Ecto neural progenitor cell (in vitro differentiated cells): ENCODE measurements at places on chromosomes 7 and 10.
A peak's percentile ranks its signal among the peaks of the same experiment; 100 is the strongest.

GRCh38 chr10:3119796-3120459 lies 52.6 kb downstream of the PFKP start:
- DNase-seq, result no peak

DNA sequence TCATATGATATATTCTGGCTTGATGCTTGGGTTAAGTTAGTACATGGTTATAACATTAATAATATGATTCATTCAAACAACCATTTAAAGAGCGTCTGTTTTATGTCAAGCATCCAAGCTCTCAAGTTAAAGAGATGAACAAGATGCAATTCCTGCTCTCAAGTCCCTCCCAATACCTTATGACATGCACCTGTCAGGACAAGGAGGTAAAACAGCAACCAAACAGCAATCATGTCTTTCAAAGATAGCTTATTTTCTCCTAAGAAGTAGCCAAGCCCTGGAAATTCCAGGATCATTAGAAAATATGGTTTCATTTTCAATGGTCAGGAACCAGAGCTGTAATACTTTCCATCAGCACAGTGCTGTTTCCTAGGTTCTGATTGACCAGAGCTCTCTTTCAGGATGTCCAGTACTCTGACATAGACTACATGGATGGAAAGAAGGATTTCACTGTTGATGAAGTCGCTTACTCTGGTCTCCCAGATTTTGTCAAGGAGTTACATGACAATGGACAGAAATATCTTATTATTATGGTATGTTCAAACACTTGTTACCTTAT lies 29.0 kb downstream of the MGAM2 start:
- no peak for DNase-seq

GRCh38 chr10:120979435-120980278 lies 128.5 kb downstream of the WDR11 start:
- DNase-seq, result peak; percentile 70

DNA sequence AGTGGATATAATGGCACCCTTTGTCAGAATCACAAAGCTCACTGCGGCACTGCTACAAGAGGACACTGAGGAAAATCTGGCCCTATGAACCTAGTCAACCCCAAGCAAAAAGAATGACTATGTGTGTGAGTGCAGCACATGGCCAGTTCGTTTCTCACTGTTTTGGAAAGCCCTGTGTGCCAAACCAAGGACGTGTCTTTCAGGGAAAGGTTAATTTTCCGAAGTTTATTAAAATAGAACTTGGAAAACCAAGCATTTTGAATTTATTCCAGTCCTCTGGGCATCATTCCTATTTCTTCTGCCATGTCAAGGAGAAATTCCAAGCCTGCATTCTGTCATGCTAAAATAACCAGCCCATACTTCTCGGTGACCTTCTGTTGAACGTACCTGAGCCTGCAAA lies 471.8 kb downstream of the PLXDC2 start:
- no peak for DNase-seq

DNA sequence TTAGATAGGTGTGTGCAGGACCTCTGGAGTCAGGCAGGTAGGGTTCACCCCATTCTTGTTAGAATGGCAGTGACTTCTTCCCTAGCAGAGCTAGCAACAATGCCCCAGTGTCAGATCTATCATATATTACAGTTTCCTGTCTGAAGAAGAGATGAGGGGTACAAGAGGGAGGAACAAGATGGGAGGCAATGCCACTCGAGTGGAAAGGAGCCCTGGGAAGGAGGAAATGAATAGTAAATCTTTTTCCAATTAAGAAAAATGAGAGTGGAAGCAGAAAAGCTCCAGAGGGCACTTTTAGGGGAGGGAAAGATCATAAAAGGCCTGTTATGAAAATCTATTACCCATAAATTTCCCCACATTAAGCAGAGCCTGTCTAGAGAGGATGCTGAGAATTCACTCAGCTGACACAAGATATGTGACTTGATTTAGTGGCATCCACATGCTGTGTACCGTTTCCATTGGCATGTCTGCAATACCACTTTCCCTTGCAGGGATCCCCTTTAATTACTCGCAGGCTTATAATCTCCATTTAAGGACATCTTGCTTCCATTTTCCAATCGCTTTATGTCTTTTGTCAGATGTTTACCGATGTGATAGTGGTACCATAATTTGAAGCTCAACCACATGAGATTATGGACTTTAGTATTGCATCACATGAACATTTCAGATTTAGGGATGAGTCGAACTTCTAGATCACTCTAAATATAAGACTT lies 70.0 kb upstream of the AGBL3 start:
- DNase-seq, result no peak

- DNase-seq, result no peak
Observed at GRCh38 chr10:130652964-130653578, 516.9 kb downstream of the GLRX3 start.

DNA sequence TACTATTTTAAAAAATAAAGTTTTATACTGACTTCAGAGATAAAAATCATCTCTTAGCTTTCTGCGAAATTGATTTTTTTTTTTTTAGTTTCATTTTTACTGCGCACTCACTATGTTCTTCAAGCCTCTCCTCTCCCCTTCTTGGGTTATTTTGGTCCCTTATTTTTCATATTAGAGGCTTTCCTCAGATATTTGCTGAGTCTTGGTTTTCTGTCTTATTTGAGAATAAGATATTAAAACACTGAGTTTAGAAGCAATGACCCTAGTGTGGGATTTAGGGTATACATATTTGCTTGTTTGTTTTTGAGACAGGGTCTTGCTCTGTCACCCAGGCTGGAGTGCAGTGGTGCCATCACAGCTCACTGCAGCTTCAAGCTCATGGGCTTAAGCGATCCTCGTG lies 59.9 kb downstream of the SND1 start:
- no peak for DNase-seq

- peak; percentile 61 for DNase-seq
Observed at GRCh38 chr7:93715234-93715633, 140.7 kb upstream of the CALCR start.

DNA sequence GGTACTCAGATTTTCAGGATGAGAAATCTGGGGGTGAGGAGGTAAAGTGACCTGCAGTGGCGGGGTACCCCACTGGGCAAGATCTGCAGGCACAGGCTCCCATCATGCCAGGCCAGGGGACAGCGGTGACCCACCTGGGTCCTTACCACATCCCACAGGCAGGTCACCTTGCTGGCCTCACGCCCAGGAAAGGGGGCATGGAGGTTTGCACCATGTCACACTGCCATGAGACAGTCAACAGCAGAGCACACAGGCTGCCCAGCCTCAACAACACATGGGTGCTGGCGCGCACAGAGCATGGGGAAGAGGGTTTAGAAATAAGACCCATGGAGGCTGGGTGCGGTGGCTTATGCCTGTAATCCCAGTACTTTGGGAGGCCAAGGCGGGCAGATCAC lies 914 bp downstream of the PKD1L1 start:
- DNase-seq, result no peak

DNA sequence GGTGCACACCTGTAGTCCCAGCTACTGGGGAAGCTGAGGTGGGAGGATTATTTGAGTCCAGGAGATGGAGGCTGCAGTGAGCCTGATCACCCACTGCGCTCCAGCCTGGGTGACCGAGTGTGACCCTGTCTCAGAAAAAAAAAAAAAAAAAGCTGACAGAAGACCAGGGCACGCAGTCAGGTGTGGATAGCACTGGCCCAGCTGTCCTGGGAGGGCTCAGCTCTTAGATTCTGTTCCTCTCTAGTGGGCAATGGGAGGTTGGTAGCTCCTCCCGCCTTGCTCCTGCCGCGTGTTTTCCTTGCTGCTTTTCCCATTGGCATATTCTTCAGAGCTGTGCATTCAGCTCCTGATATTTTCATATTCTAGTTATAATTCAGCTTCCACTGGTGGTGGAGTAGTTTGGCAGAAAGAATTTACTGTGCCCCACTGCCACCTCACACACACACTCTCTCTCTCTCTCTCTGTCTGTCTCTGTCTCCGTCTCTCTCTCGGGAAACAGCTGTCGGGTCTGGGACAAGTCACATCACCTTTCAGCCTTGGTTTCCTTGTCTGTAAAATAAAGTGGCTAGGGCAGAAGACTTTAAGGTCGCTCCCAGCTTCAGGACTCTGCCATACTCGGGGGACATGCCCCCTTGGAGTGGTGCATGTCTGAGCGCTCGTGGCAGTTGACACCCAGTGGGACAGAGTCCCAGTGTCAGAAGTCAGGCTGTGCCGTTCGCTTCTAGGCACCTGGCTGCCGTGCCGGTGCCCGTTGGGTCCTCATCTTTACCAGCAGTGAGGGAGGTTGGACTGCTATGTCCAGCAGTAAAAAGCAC lies 25.9 kb upstream of the ANKRD2 start:
- no peak for DNase-seq

- DNase-seq, result no peak
Observed at GRCh38 chr10:77007834-77008233, 629.8 kb downstream of the KCNMA1 start.

DNA sequence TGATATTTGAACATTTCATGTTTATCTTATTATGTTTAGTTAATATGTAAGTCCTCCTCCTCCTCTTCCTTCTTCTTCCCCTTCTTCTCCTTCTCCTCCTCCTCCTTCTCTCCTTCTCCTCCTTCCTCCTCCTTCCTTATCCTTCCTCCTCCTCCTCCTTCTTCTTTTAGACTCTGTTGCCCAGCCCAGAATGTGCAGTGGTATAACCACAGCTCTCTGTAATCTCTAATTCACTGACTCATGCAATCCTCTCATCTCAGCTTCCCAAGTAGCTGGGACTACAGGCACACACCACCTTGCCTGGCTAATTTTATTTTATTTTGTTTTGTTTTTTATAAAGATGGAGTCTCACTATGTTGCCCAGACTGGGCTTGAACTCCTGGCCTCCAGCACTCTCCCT lies 83.4 kb upstream of the ODAD2 start:
- no peak for DNase-seq

GRCh38 chr10:122997864-122998263 lies 10.7 kb downstream of the IKZF5 start:
- no peak for DNase-seq

DNA sequence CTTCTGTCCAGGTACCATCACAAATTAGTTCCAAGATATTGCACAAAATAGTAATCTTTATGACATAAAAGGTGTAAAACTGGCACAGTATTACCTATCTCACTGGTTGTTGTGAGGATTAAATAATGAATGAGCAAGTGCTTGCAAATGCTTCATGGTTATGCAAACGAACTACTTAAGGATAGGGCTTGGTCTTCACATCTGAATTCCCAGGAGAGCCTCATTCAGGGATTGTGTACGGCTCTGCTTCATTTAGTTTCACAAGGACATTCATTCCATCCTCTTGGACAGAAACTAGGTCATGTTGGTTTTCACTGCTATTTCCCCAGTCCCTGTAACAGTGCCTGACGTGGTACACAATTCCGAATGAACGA lies 12.1 kb downstream of the ABCA13 start:
- no peak for DNase-seq

- no peak for DNase-seq
Observed at GRCh38 chr7:156376317-156376716, 264.3 kb upstream of the RNF32 start.

DNA sequence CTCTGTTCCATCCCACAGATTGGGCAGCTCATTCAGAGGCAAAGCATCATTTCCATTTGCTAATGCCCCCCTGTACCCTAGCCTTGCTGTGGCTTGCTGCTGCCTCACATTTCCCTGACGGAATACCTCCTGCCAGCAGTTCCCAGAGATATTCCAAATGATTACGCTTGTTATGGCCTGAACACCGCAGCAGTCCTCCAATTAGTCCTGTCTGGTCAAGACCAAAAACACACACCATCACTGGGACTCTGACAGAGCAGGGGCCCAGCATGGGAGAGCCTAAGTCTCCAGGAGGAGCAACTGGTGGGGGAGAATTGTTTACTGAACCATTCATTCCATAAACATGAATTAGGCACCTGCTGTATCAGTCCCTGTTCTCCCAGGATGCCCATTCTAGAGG lies 6.1 kb downstream of the OGDHL start:
- no peak for DNase-seq
